ENCODE measurements at places on chromosomes 5 and 9. TPM values are rescaled to one million over a fixed set of nuclear protein-coding genes. Genes with fewer than 3 reads are reported as not detected.

DNA sequence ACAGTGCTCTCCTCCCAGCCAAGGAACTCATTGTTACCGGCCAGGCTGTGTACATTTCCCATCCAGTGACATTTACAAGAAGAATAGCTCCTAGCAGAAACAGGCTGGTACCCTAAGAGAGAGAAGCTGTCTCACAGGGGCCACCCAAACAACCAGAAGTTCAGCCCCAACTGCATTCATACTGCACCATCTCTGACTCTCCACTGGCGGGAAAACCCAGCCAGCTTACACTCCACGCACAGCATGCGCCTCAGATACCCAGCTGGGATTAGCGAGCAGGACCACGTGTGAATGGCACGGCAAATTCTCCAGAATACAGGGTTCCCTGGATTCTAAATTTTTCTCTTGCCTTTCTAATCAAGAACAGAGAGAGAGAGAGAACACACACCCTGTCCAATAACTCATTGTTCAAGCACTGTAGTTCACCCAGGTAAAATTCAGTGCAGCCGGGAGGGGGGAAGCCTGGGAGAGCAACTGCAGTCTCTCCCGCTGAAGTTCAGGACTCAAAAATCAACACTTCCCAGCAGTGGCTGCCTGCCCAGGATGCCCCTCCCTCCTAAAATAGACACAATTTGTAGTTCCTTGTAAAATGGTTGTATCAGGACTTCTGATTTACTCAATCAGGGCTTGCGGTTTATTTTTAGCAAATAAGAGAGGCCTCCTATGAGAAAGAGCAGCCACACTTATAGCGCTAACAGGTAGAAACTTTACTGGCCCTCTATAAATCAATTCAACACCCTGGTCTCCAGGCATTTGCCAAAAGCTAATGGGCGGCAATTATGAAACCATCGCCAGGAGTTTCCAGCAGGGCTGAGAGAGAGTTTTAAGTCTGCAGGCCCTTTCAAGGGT lies 2.2 kb downstream of the COL23A1 start:
- DNase-seq, result no peak

DNA sequence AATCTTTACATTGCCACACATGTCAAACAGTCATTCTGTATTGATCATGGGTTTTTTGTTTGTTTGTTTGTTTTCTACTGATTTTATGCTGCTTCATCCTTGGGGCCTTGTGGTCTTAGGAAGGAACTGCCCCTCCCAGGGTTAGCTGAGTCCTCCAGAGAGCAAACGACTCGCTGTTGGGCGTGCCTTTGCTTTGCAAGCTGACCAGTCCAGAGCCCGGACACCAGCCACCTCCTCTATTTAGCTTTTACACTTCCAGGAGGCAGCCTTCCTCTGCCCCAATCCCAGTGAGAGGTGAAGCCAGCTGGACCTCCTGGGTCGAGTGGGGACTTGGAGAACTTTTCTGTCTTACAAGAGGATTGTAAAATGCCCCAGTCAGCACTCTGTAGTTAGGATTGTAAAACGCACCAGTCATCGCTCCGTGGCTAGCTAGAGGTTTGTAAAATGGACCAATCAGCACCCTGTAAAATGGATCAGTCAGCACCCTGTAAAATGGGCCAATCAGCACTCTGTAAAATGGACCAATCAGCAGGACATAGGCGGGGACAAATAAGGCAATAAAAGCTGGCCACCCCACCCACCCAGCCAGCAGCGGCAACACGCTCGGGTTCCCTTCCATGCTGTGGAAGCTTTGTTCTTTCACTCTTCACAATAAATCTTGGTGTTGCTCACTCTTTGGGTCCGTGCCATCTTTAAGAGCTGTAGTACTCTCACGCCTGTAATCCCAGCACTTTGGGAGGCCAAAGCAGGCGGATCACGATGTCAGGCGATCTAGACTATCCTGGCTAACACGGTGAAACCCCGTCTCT lies 154.4 kb downstream of the ERCC6L2 start:
- DNase-seq, result no peak

DNA sequence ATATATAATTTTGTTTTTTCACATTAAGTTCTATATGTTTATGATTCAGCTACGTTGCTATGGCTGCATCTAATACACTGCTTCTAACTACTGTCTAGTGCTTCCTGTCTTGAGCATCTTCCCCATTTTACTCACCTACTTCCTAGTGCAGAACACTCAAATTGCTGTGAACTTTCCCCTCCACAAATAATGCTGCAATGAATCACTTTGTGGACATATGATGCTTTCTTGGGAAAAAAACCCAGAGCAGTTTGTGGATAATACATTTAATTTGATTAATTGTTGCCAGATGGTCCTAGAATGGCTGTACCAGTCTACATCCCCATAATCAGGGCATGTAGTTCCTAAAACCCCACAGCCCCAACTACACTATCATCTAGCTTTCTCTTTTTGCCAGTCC lies 18.5 kb downstream of the CD180 start:
- DNase-seq, result no peak

Gene CCL27
- not detected for total RNA-seq

DNA sequence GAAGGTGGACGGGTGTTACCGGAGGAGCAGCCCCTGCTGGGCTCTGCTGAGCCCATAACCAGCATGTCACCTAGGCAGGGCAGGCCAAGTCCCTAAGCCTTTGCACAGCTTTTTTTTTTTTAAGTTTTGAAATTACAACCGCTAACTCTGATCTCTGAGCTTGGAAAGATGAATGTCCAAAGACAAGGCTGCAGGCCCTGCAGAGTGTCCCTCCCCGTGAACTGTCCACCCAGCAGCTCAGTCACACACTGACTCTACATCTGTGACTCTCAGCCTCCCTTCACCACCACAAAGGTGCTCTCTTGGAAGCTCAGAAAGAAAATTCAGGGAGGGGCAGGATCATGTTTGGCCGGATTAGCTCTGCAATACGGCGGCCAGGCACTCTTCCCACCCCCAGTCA lies 119.0 kb upstream of the PPP1R26 start:
- DNase-seq, result no peak

DNA sequence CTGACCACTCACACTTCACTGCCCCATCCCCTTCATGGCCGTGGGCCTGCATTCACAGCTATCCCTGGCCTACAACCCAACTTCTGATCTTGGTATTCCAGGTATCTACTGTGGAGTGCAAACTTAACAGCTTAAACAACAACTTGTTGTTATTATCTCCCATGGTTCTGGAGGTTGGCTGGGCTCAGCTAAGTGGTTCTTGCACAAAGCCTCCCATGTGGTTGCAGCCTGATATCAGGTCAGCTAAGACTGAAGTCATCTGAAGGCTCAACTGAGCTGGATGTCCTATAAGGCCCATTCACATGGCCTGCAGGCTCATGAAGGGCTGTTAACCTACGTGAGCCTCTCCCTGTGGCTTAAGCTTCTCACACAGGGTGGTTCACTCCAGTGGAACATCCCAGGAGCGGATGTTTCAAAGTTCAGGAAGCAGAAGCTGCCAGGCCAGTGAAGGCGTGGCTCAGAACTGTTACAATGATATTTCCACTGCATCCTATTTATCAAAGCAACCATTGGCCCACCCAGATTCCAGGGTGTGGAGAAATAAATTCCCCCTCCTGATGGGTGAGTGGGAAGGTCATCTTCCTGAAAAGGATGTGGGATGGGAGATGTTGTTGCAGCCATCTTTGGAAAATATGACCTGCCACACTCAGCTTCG lies 30.0 kb upstream of the TRIO start:
- DNase-seq, result no peak

GRCh38 chr5:168624850-168625364 lies 45.7 kb upstream of the PANK3 start:
- no peak for DNase-seq

DNA sequence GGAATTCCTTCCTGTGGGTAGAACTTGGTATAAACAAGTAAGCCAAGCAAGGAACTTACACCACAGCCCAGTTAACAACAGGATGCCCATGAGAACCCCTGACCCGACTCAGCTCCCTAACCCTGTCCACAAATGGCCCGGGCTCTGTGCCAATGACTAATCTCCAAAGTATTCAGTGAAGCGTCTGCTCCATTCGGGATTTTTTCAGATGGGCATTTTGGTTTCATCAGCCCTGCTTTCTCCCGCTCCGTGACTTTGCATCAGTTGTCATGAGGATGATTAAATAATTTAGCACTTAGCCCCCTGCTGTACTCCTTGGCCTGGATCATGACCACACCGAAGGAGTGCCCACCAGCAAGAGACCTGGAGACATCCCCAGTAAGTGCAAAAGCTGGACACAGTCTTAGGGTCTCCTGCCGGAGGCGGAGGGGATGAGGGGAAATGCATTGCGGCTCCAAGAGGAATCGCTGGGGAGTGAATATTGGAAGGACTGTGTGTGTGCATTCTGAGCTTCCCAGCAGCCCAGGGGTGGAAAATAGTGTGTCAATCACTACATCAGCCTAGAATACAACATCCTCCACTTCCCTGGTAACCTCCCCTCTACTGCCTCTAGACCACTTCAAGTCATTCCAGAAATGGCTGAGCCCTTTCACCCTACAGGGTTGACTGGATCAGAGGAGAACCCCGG lies 41.4 kb upstream of the DNAH5 start:
- no peak for DNase-seq

DNA sequence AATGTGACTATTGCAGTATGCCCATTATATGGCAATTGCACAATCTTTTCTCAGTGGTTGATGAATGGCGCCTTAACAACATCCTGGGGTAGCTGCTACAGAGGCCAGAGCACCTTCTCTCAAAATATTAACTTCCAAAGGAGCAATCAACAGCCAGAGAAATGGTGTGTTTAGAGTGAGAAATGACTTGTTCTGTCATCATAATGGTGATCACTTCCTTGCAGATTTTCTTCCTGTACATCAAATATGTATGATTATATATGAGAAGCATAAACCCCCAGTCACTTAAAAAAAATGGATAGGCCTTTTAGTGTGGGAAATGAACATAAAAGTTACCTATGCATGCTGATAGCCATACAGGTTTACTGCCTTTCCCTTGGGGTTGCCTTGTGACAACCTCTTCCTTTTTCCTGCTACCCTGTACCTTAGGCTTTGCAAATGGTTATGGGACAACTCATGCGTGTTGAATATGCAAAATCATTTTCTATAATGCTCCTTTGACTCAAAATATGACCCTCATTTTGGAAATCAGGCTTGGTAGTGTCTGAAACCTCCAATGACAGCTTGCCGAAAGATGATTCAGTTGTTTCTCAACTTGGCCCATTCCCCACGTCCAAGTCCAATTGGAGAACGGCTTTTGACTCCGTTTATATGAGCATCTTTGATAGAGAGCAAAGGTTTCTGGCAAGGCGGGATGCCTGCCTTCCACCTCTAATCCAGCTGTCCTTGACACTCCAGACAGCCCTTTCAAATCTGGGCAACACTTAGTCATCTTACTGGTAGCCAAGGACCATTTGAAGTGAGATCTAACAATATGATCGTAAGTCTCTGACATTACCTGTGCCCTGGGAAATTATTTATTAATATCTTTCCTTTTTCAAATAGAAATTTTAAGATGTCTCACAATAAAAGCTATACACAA lies 69.3 kb downstream of the SLC1A1 start:
- DNase-seq, result no peak

- DNase-seq, result no peak
Observed at GRCh38 chr9:13816837-13817236, 497.1 kb downstream of the NFIB start.

DNA sequence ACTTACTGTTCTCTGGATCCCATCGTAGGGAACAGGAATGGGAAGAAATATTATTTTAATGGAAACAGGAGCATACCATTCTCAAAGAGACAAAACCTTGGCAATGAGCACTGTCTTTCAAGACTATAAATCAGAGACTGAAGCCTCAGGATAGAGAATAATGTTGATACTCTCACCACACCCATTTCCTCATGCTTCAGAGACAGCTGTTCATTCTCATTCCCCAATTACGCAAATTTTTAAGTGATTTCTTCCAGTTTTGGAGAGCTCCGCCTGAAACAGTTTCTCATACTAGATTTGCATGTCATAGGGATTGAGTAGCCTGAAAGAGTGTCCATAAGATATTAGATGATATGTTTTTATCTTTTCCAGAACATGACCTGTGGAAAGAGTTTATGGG lies 290.5 kb upstream of the RASA1 start:
- no peak for DNase-seq

DNA sequence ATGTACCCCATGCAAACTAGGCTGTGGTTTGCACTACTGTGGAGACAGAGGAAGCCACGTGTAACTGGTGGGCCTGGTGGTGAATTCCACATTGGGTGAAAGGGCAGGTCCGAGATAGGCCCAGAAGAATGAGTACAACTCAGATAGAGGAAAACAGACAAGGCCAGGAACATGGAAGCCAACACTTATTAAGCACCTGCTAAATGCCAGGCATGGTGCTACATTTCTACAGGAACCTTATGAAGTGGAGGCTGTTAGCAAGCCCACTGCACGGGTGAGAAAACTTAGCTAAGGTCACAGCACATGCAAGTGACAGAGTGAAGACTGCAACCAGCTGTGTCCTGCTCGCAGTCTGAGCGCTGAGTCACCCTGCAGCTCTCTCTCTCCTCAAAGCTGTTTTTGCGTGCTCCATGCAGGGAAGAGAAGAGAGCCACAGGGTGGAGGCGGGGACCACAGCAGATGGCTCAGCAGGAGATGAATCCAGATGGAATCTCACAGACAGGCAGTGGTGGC lies 65.5 kb upstream of the SPTLC1 start:
- DNase-seq, result no peak

Gene MEIKIN
- not detected for total RNA-seq

DNA sequence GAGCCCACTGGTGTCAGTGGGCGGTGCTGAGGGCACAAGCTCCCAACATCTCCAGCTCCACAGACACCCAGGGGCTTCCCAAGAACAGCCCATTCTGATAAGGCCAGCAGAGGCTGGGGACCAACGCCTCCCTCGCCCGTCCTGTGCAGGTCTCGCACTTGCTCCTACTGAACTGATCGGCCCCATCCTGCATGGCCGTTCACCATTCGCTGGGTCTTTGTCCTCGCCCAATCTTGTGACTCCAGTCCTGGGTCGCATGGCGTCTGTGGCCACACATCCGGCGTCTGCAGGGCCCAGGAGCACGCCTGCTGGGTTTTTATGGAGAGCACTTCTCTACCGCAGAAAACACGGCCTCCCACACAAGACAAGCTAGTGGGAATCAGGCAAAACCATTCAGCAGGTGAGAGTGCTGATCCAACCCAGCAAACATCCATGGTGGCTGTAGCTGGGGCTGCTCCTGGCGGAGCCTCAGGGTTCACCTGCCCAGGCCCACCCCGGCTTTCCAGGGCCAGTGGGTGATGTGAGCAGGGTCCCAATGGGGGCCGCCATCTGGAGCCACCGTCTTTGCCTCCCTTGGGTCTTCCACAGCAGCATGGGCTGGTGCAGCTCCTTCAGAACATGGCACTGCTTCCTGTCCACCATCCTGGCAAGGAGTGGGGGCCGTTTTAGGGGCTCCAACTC lies 7.4 kb downstream of the LRRC14B start:
- DNase-seq, result no peak

DNA sequence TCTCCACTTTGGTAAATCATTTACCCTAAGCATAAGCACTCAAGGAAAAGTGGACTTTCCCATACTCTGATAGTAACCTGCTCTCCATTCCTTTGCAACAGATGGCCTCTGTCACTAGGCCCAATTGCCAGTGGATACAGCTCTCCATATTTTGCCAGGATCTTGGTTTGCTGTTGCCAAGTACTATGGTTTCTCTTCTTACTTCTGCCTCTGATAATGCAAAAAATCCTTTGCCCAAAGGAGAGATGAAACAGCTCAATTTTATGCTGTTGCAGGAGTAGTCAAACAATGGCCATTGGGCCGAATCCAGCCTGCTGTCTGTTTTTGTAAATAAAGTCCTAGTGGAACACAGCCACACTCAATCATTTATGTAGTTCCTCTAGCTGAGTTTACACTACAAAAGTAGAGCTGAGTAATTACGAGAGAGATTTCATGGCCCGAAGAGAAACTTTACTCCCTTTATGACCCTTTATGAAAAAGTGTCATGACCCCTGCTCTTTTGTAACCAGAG lies 92.5 kb downstream of the HTR4 start:
- DNase-seq, result no peak

Measured in tibial nerve (tissue), 4 donors.